ENCODE measurements at places on chromosomes 16 and 17. TPM values are rescaled to one million over a fixed set of nuclear protein-coding genes. Genes with fewer than 3 reads are reported as not detected.
A peak's percentile ranks its signal among the peaks of the same experiment; 100 is the strongest.

Gene KRTAP16-1
- total RNA-seq, result not detected

Gene TEX14
- 0.09 TPM for total RNA-seq

Gene MT1M
- not detected for total RNA-seq

Gene DOC2A
- total RNA-seq, result 0.89 TPM

Gene GJD3
- total RNA-seq, result 0.43 TPM

Gene NOD2
- total RNA-seq, result not detected

Gene MT3
- total RNA-seq, result not detected

Gene ATP1B2
- total RNA-seq, result 0.89 TPM

Gene SMIM36
- total RNA-seq, result not detected

- no peak for DNase-seq
Measured at GRCh38 chr16:49947907-49948678, 76.9 kb upstream of the CNEP1R1 start.

- no peak for DNase-seq
Measured at GRCh38 chr16:75181630-75182029, 25.3 kb downstream of the CTRB2 start.

DNA sequence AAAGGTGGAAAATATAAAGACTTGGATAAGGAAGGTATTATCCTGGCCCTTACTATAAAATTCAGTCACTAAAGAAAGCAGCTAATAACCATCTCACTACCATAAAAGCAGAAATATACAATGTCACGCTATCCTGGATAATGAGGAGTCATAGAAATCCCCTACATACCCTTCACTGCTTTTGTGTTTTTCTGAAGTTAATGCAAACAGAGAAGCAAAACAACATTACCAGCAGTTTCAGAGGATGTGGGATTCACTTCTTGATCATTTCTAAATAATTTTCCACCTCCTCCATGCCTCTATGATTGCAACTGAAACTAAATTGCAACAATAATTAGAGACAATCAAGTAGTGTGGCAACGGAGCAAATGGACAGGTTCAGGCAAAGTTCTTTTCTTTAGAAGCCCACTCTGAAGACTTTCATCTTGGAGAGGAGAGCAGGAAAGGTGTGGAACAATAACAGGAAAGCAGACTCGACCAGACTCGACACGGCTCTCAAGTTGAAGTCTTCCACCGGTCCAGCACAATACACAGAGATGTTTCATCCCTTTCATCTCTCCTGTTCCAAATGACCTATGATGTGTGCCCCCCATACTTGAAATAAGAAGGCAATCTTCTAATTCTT lies 10.2 kb downstream of the CYTH1 start:
- no peak for DNase-seq

GRCh38 chr16:11007714-11008280 lies 63.4 kb downstream of the CLEC16A start:
- no peak for DNase-seq

- DNase-seq, result no peak
Measured at GRCh38 chr16:26212599-26212998, 520.8 kb downstream of the HS3ST4 start.

DNA sequence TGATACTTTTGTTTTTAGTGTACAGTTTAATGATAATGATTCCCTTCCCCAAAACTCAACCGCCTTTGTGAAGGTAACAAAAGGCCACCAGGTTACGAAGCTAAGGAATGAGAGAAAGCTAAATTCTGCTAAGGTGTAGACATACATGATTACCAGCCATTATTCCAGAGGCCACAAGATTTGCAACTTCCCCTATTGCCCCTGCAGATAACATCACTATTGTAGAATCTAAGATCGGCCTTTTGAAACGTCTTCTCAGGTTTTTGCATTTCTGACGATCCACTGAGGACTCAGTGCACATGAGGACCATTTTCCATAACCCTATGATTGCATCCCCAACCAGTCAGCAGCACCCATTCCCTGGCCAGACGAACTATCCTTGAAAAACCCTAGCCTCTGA lies 33.9 kb upstream of the SNN start:
- no peak for DNase-seq

DNA sequence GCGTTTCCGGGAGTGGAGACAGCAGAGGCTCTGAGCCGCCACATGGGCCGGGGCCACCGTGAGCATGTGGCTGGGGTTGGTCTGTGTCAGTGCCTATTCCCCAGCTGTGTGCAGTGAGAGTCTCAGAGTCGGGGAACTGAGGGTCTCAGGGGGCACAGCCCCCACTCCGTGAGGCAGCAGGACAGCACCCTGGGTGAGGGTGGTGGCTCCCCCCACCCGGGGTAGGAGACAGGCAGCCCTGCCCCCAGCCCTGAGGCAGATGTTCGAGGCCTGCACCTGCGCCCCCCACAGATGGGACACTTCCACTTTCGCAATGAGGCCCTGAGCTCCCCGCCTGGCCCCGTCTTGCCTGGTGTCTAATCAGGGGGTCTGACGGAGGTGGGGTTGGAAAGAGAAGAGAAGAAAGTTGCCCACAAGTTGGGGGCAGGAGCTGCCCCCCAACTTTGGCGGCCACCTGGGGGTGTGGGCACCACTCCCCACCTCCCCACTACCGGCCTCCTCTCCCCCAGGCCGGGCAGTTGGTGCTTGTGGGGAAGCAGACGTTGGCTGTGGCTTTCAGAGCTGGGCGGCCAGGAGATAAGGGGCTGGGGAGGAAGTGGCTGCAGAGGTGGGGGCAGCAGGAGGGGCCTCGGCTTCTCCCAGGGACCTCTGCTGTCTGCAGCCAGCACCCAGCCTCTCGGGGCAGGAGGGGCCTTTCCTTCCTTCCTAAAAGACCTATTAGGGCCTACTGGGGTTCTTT lies 1.8 kb upstream of the CBFA2T3 start:
- no peak for DNase-seq

- no peak for DNase-seq
Measured at GRCh38 chr17:60970741-60971140, 293.1 kb downstream of the BCAS3 start.

DNA sequence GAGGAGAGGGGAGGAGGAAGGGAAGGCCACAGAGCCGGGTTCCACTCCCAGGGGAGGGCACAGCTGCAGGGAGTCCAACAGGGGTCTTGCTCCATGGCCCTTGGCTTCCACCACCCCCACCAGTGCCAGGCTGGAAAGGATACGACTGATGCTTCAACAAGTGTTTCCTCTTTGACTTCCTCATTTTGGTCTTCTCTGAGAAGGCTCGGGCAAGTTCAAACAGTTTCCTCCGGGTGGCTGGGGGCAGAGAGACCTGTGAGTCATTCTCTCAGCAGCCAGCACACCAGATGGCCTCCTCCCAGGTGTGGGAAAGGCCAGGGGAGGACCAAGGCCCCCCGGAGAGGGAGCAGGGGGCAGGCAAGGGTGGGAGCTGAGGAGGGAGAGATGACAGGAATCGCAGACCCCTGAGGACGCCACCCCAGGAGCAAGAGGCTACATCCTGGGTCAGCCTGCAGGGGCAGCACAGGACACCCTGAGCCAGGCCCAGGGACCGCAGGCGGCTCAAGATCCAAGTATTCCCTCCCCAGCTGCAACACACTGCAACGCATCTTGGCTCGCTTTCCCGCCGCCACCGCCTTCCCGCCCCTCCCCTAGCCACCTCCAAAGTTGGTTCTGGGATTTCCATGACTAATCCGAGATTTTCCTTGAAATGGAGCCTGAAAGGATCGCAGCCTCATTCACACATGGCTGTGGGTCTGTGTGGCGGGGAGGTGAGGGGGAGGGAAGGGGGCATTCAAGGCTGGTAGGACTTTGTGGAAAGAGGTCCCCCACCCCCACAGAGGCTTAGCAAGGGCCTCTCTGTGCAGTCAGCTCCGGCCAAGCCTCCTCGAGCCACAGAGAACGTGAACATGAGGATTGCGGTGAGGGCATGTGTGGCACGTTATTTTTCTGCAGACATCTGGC lies 18.4 kb upstream of the MRPS23 start:
- peak; percentile 91 for DNase-seq

GRCh38 chr17:52242268-52242667 lies 83.8 kb upstream of the CA10 start:
- DNase-seq, result no peak

DNA sequence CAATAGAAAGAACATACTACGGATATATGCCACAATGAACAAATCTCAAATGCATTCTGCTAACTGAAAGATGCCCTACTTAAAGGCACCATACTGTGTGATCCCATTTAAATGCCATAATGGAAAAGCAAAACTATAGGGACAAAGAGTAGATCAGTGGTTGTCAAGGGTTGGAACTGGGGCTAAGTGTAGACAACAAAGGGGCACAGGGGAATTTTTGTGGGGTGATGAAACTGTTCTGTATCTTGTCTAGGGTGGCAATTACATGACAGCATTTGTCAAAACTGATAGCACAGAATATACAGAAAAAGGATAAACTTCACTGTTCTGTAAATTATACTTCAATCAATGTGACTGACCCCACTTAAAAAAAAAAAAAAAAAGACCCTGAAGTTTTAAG lies 17.7 kb downstream of the GFOD2 start:
- DNase-seq, result no peak

Data from astrocyte (in vitro differentiated cells and primary cell).